ENCODE measurements at places on chromosomes 5 and 9. TPM values are rescaled to one million over a fixed set of nuclear protein-coding genes. Genes with fewer than 3 reads are reported as not detected.

The SPOCK1 gene
- polyA plus RNA-seq = 217 TPM

The ANKRD20A1 gene
- 8.8 TPM for polyA plus RNA-seq

- no peak for DNase-seq
Observed at GRCh38 chr5:2921176-2921575, 169.7 kb upstream of the IRX2 start.

DNA sequence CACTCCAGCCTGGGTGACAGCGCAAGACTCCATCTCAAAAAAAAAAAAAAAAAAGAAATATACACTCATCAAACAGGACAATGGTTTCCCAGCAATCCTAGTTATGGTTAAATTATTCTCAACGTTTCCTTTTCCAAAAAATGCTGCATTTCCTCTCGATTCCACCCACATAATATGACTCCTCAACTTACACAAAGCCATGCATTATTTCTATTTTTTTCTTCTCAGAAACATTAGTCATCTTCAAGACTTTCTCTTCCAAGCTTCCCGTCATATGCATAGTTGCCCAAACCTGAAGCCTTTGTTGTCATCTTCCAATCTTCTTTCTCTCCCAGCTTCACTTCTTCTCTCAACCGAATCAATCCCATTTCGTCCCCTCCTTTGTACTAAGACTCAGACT is 61.4 kb upstream of the RANBP6 start:
- no peak for DNase-seq

The SPINK13 gene
- polyA plus RNA-seq = 1.6 TPM

- DNase-seq = no peak
Observed at GRCh38 chr9:36336131-36336907, 63.8 kb downstream of the RNF38 start.

- no peak for DNase-seq
Observed at GRCh38 chr9:125121146-125121545, 22.2 kb downstream of the SCAI start.

GRCh38 chr9:120360046-120360445 is 219.9 kb downstream of the CDK5RAP2 start:
- no peak for DNase-seq

GRCh38 chr9:137919095-137919465 is 41.5 kb downstream of the CACNA1B start:
- DNase-seq = no peak

The HEXB gene
- polyA plus RNA-seq = 54.0 TPM

The ZFP2 gene
- 8.1 TPM for polyA plus RNA-seq

GRCh38 chr5:144577676-144578075 is 407.0 kb downstream of the KCTD16 start:
- DNase-seq = no peak

GRCh38 chr9:112176524-112176923 is 1.4 kb upstream of the SUSD1 start:
- no peak for DNase-seq

DNA sequence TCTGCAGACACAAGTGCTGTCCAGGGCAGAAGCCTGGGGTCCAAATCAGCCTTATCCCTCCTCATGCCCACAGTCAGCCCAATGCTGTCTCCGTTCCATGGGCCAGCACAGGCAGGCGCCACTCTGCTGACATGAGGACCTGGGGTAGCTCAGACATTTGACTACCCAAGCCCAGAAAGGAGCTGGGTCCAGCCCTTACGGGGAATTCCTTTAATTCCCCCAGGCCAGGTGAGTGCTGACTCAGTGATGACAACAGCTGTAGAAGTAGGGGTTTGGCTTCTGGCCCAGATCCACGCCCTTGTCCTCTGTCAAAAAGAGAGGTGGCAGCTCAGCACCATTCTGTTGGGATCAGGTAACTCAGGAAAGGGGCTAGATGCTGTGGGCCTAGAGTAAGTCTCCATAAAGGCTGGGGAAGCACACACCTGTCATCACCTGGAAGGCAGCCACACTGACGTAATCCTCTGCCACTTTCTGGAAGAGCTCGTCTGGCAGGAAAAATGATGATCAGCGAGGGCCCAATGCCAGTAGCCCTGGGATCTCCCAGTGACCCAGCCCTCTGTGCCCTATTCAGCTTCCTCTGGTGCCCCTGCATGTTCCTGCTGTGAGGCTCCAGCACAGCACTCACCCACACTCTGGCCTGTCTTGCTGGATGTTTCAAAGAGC is 1.9 kb downstream of the RAB24 start:
- DNase-seq = no peak

DNA sequence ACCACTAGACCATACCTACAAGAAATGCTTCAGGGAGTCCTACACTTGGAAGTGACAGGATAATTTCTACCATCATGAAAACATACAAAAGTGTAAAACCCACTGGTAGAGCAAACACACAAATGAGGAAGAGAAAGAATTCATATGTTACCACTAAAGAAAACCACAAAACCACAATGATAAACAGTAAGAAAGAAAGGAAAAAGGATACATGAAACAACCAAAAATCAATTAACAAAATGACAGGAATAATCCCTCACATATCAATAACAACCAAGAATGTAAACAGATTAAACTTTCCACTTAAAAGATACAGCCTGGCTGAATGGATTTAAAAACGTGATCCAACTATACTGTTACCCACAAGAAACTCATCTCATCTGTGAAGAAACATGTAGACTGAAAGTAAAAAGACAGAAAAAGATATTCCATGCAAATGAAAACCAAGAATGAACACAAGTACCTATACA is 83.4 kb downstream of the LPAR1 start:
- no peak for DNase-seq

The ELAVL2 gene
- polyA plus RNA-seq = 74.4 TPM

- DNase-seq = no peak
Observed at GRCh38 chr9:35795695-35796094, 4.3 kb downstream of the NPR2 start.

DNA sequence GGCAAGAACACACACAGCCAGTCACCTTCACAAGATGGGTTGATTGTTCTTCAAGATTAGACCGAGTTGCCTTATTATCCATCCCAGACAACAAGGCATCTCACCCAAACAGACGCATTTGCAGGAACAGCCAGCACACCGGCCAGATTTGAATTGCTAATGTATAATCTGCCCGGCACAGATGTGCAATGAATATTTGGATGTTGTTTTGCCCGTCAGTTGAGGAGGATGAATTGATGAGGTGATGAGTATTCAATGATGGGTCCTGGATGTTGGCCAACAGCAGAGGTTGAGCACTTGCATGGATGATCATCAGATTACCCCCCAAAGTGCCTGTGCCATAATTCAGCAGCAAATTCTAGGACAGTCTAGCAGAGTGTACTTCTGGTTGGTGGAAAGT is 20.1 kb downstream of the ALG2 start:
- DNase-seq = peak; percentile 60

- peak; percentile 74 for DNase-seq
Observed at GRCh38 chr5:170623576-170624181, 119.9 kb downstream of the KCNIP1 start.

DNA sequence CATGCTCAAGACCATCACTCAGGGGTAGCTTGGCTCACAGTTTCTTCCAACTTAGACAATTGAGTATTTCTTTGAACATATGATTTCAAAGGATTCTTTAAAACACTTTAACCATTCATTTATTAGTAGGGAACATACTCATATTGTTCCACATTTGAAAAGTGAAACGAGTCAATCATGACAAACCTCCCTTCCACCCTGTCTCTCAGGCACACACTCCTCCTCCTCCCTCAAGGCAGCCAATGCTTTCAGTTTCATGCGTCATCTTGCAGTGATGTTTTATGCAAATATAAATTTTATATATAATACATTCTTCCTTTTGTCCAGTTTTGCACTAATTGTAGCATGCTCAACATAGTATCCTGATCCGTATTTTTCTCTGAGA is 126.0 kb upstream of the BOD1 start:
- no peak for DNase-seq

DNA sequence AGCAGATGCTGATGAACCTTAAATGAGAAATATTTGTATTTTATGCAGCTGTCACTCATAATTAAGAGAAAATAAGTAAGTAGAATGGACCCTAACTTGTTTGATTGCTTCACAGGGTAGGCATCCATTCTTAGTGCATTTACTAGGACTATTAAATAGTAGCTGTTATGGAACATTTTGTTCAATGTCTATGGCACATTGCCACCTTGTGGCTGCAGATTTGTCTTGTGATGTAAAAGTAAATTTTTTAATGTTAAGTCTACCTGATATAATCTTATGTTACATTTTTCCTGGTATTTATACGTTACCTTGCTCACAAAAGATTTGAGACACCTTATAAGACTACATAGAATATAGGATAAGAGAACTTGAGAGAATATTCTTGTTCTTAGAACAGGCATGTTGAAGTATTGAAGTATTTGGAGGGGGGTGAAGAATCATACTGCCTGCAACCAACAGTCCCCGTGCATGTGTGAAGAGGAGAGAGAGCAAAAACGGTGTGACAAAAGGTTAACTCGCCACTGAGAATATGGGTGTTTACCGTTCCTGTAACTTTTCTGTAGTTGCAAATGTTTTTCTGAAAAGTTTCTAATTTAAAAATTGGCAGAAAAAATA is 161.1 kb downstream of the MAST4 start:
- DNase-seq = peak; percentile 92

DNA sequence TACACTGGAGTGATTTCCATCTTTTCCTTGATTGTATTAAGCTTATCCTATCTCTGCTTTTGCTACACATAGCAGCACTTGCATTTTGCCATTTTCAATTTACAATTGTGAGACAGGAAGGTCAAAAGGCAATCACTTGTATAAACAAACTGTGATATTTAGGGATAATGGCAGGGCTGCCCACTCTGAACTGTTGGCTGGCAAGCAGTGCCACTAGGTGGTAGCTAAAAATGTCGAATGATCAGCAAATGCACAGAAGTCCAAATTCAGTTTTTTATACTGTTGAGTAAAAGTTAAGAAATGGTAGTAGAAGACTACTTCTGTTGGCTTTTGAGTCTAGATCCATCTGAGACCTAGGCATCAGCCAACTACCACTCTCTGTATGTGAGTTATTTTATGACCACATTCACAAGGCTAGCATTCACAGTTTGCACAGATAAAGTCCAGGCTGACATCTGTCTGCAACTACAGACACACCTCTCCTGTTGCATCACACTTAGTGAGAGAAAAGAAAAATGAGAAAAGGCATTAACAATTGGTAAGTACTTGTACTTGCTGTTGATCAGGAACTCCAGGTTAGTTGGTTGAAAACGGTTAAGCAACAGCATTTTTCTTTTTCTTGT is 108.8 kb upstream of the ASTN2 start:
- DNase-seq = no peak

The SLC36A2 gene
- not detected for polyA plus RNA-seq

GRCh38 chr5:170426786-170427185 is 37.6 kb upstream of the KCNMB1 start:
- no peak for DNase-seq

DNA sequence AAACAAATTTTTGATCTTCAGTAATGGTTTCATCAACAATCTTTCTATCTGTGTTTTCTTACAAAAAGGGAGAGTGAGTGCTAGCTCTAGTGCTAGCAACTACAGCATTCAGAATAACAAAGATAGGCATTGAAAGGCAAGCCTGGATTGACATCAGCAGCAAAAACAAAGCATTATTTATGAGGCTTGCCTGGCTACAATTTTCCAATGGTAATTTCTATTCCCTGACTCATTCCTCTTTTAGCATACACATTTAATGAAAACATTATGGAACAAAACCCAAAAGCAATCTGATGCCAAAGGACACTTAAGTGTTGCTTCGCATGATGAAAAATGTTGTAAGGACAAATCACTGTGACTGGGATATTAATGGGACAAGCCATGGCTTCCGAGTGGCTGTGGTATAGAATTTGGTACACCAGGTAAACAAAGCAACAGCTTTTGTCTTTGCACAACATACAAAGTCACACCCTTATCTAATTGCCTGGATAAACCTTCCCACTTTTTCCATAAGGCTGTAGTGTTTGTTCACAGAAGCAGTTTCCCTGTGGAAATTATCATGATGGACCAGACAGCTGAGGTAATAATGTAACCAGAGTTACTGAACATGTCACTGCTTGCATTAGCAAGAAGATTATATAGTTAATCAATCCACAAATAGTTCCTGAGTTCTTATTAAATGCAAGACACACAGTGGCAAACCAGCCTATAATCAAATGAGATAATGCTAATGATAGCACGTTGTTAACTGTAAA is 179.8 kb upstream of the EDIL3 start:
- peak; percentile 6 for DNase-seq

DNA sequence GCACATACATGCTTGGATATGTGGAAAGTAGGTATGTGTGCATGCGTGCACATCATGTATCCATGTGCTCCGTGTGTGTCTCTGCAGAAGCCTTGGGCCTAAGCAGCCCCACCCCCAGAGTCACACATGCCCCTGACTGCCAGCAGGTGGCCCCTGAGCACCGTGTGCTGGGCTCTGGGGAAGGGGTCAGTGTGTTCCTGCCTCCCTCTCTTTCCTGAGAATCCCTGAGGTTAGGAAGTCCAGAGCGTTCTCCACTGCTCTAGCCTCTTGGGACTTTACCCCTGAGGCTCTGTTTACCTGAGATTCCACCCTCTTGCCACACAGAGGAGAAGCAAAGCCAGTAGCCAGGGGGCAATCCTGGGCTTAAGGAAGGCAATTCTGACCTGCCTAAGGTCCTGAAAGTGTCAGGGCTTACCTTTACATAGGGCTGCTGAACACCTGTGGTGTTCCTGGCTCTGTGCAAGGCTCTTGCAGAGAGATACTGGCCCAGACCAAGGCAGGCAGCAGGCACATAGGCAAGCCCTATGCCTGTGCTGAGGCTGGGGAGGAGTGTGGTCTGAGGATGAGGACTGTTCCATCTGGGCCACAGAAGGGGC is 207.3 kb downstream of the TMEM38B start:
- DNase-seq = peak; percentile 77

DNA sequence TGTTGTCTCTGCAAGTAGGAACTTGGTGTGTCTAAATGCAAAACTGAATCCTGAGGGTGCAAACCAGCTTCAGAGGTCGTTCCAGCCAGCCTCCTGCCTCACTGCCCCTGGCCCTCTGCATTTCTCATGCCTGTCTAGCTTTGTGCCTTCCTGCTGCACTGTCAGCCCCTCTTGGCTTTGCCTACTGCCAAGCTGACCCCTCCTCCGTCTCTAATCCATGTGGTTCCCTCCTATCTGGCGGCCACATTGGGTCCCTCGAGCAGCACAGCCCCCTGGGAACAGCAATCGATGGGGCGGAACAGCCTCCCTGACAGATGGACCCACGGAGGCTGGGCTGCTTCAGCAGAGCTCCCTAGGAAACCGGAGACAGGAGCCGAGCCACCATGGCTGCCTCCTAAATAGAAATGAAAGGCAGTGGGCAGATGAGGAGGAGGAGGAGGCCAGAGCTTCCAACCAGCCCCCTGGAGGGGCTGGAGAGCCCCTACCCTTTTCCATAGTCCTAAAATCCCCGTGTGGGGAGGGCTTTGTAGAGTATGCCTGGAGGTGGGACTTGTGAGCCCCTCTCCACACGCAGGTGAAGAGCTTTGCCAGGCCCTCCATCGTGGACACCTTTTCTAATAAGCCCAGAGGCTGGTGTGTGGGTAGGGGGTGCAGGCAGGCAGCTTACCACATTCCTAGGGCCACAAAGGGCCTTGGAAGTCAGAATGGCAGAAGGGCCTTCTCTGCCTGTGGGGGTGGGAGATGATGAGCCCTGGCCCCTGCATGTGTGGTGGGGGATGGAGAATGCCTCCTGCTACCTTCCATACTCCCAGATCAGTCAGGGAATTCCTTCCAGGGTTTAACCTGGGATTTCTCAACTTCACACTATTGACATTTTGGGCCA is 9.2 kb upstream of the CXXC5 start:
- no peak for DNase-seq

GRCh38 chr5:148248894-148249293 is 10.6 kb downstream of the MARCOL start:
- no peak for DNase-seq

- DNase-seq = peak; percentile 86
Observed at GRCh38 chr5:39948867-39949468, 524.2 kb upstream of the DAB2 start.

- DNase-seq = no peak
Observed at GRCh38 chr5:12292610-12293204, 388.5 kb upstream of the CTNND2 start.

Measured in spinal cord (tissue), 10 donors.